ENCODE measurements at places on chromosomes 16 and 17.
A peak's percentile ranks its signal among the peaks of the same experiment; 100 is the strongest.

DNA sequence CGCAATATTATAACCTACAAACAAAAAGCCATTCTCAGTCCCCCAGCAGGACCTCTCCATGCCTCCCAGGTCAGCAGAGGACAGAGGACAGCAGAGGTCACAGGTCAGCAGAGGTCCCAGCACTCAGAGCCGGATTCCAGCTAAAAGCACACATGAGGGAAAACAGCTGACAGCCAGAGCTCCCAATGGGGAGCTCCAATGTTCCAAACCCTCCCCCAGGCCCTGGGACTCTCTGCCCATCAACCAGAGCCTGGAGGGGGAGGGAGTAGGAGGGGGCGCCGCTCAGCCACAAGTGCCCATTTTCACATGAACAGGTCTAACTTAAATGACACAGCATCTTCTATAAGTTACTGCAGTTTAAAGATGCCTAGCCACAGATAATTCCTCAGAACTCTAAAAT, 77.5 kb downstream of the ANKRD11 start:
- DNase-seq, result no peak

DNA sequence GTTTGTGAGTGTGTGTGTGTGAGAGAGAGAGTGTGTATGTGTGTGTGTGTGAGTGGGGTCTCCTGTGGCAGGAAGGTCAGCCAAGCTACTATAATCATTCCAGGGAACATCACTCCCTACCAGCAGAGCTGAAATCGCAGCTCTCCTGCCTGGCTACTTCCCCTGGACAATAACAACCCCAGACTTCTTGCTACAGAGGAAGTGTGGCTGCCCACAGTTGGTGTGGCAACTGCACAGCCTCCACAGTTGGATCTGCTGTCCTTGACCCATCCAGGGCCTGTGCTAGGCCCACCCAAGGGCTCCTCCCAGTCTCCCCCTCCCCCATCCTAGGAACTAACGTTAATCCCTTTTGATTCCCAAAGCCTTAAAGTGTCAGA, 1.5 kb downstream of the SLC13A5 start:
- DNase-seq, result no peak

DNA sequence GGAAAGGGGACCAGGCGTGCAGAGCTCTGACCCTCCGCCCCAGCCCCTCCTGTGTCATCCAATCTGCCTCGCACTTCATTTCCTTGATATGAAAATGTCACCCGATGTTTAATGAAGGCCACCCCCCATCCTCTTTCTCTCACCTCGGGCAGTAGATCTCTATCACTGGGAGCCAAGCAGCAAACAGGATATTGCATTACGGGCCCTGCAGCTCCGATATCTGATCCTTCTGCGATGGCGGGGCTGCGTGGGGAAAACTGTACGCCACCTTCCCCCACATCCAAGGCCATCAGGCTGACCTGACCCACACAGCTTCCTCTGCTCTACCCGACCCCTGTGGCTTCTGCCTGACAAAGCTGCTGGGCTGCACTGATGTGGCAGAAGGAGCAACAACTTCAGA, 74.9 kb downstream of the DYNLRB2 start:
- no peak for DNase-seq

GRCh38 chr17:47325176-47325575, 1.4 kb downstream of the EFCAB13 start:
- no peak for DNase-seq

DNA sequence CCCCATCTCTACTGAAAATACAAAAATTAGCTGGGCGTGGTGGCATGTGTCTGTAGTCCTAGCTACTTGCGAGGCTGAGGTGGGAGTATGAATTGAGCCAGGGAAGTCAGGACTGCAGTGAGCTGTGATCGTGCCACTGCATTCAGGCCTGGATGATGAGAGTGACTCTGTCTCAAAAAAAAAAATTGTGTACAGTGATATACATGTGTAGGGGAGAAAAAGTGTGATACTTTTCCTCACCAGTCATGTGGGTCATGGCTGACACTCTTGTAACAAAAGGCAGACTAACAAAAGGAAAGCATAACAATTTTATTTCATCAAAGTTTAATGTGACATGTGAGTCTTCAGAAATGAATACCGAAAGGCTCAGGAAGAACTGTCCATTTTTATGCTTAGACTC, 2.0 kb upstream of the ABCC12 start:
- DNase-seq, result peak; percentile 10

DNA sequence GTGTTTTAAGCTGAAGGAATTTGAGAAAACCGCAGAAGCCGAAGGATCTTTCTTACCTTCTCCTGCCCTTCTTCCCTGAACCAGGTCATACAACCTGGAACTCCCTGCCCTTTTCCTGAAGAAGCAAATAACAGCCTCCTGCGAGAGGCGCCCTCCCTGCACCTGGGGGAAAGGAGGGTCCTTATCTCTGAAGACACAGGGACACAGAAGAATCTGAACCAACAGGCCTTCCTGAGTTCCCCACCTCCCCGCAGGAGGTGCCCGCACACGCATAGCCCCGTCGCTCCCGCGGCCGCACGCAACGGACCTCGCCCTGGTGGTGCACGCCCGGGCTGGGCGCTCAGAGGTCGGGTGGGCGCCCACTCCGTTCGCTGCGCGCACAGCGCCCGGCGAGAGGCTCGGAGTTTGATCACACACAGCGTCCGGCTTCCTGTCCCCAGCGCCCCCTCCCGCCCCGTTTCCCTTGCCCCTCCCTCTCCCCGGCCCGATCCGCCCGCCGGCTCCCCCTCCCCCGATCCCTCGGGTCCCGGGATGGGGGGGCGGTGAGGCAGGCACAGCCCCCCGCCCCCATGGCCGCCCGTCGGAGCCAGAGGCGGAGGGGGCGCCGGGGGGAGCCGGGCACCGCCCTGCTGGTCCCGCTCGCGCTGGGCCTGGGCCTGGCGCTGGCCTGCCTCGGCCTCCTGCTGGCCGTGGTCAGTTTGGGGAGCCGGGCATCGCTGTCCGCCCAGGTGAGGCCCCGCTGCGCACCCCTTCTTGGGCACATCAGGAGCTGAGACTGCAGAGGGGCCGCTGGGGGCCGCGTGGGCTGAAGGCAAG, at the start of gene TNFSF12:
Gene TNFSF12 (plus strand): TSS at position 474 of the 816 bp plus-strand sequence. CDS start 96 bp downstream, at position 570.
- peak; percentile 55 for DNase-seq

DNA sequence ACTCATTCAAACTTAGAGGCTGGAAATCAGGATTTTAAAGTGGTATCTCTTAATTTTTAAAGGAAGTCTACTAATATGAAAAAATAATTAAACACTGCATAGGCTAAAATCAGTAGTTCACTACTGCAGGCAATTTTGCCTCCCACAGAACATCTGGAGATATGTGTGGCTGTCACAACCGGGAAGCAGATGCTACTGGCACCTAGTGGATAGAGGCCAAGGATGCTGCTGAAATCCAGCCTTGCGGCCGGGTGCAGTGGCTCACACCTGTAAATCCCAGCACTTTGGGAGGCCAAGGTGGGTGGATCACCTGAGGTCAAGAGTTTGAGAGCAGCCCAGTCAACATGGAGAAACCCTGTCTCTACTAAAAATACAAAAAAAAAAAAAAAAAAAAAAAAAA, 473.9 kb downstream of the XYLT1 start:
- DNase-seq, result no peak

DNA sequence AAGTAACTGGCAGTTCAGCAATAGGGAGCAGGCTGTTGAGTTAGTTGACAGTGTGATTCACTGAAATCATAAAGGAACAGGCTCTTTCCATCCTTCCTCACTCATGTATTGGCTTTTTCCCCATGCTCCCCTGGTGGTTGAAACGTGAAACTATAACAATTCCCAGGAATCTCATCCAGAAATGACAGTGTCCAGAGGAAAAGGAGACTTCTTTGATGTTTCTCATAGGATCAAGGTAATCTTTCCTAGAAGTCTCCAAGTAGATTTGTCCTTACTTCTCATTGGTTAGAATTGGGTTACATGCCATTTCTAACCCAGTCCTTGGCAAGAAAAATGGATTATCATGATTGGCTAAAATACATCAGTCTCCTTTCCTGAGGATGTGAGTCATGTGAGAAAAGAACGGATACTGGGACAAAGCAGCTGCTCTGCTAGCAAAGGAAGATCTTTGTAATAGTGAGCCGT, 14.4 kb downstream of the TTC19 start:
- DNase-seq, result no peak

GRCh38 chr16:81695321-81696165, 83.5 kb upstream of the PLCG2 start:
- no peak for DNase-seq

GRCh38 chr17:72387487-72387886, 266.7 kb downstream of the SOX9 start:
- DNase-seq, result no peak

- DNase-seq, result peak; percentile 44
Measured at GRCh38 chr16:87324411-87325275, 7.5 kb upstream of the C16orf95 start.

DNA sequence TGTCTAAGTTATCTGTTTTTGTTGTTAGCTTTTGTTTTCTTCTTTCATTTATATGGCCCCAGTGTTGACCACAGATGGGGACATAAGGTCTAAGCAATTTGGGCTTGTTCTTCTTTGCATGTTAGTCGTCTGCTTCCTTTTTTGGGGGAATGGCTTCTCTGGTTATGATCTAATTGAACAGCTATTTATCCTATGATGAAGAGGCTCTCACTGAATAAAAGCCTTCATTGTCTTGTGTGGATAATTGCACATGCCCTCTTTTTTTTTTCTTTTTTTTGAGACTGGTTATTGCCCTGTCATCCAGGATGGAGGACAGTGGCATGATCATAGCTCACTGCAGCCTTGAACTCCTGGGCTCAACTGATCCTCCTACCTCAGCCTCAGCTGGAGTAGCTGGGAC, 13.7 kb downstream of the SMARCE1 start:
- DNase-seq, result no peak

- no peak for DNase-seq
Measured at GRCh38 chr17:29645515-29646051, 22.9 kb upstream of the CORO6 start.

GRCh38 chr16:86918637-86919036, 340.3 kb downstream of the FOXL1 start:
- DNase-seq, result no peak

GRCh38 chr16:9650284-9650683, 531.9 kb downstream of the GRIN2A start:
- DNase-seq, result no peak

DNA sequence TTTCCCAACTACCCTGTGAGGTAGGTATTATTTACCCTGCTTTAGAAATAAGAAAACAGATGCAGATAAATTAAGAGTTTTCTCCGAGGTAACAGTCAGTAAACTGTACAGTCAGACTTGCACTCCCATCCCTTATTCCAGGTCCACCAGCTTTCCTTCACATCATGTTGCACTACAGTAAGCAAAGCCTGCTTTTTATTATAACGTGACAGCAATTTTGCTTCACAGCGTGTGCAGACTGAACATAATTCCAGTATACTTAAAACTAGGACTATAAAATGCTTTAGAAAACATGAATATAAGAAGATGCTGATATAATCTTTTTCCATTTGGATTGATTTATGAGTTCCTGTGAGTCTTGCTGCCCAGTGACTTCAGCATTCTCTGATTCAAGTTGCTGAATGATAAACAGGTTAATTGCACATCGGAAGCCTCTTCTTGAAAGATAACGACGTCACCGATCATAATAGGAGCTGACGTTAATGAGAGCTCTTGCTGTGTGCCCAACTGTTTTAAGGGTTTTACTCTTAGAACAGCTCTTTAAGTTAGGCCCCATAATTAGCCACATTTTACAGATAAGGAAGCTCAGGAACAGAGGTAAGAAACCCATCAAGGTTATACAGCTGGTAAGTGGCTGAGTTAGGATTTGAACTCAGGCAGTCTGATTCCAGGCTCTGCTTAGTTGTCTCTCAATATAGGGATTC, 1.4 kb downstream of the LIG3 start:
- DNase-seq, result no peak

DNA sequence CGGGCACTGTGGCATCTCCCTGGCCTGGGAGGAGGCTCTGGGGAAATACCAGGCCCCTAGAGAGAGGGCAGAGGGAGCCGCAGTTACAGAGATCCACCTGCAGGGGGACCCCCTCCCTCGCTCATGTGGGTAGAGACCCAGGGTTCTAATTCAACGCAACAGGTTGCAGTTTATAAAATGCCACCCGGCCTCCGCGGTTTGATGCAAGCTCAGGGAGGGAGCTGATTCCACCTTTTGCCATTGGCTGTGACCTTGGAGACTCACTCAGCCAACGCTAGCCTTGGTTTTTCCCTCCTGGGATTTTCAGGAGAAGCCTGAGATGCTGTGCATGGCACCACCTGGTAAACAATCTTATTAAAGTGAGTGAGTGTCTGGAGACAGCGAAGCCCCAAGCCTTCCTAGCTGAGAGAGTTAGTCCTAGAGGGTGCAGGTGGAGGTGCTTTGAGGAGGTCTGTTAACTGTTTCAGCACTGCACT, 12.1 kb downstream of the TTLL6 start:
- DNase-seq, result peak; percentile 76

DNA sequence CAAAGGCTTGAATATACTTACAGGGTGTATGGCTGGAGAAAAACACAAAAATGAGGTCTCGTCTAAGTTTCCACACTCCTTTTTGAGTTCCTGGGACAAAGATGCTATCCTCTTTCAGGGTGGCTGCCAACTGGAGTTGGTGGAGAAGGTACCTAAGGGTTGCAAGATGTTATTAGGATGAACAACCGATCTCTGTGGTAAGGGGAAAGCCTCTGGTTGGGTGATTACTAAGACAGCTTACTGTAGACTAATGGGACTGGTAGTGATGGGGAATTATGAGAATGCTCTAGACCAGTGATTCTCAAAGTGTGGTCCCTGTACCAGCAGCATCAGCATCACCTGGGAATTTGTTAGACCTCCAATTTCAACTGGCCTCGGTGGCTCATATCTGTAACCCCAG, 6.0 kb downstream of the ADAT1 start:
- no peak for DNase-seq

GRCh38 chr16:84228256-84228838, 11.5 kb downstream of the KCNG4 start:
- DNase-seq, result no peak

DNA sequence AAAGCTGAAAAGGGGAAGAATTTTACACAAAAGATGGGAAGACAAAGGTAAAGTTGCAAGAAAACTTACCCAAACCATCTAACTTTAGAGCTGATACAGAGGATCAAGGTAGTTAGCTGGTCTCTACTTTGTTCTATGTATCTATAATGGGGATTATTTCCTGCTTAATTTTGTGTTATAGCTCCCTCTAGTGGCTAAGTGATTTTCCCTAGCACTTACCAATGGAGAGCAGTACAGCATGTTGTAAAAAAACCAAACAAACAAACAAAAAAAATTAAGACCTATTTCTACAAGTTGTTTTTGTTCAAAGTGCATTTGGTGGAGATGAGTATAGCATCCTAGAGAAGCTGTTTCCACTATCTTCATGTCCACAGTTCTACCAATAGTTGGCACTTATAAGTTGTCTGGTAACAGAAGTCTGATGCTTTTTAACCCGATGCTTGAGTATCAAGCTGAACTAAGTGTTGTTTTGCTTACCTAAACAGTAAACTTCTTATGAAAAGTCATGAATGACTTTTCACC, 7.5 kb downstream of the SRSF1 start:
- DNase-seq, result no peak

GRCh38 chr17:35849469-35850348, 19.0 kb downstream of the HEATR9 start:
- DNase-seq, result peak; percentile 63

DNA sequence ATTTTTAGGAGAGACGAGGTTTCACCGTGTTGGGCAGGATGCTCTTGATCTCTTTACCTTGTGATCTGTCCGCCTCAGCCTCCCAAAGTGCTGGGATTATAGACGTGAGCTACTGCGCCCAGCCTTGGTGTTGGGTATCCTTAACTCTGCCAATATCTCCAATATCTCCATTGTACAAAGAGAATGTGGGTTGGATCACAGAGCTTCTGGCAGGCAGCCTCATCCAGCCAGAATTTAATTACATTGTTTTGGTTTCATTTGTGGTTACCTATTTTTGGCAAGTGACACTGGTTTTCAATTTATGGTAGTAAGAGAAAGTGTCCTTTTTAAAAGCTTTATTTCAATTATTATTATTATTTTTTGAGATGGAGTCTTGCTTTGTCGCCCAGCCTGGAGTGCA, 14.0 kb upstream of the RFWD3 start:
- DNase-seq, result no peak

All from stimulated activated CD4-positive, alpha-beta T cell treated with anti-CD3 and anti-CD28 coated beads, Interleukin-4, amount 100 ng/mL, for 24 hours (primary cell).